NCI-H1417 (cell line): ENCODE measurements at places on chromosomes 11 and 22.

GRCh38 chr11:46050003-46050461 lies 71.2 kb downstream of the PHF21A start:
- DNase-seq = peak; percentile 44

DNA sequence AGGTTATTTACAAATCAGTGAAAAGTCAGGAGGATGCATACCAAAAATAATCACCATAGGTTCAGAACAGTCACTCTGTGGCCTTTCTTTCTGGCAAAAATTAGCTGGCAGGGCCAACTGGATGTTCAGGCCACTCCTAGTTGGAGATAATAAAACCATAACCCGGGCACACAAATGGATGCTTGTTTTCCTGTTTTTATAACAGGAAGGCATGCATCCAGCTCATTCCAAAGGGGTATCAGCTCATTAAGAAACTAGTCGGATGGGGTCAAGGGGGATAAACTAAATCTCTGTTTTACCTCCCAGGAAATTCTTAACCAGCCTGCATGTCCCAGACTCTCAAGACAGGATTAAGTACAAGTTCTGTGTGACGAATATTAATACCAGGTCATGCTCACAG lies 81.0 kb downstream of the FBXO7 start:
- DNase-seq = no peak

DNA sequence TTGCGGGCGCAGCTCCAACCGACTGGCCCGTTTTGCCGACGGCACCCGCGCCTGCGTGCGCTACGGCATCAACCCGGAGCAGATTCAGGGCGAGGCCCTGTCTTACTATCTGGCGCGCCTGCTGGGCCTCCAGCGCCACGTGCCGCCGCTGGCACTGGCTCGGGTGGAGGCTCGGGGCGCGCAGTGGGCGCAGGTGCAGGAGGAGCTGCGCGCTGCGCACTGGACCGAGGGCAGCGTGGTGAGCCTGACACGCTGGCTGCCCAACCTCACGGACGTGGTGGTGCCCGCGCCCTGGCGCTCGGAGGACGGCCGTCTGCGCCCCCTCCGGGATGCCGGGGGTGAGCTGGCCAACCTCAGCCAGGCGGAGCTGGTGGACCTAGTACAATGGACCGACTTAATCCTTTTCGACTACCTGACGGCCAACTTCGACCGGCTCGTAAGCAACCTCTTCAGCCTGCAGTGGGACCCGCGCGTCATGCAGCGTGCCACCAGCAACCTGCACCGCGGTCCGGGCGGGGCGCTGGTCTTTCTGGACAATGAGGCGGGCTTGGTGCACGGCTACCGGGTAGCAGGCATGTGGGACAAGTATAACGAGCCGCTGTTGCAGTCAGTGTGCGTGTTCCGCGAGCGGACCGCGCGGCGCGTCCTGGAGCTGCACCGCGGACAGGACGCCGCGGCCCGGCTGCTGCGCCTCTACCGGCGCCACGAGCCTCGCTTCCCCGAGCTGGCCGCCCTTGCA lies 1.0 kb downstream of the FJX1 start:
- DNase-seq = peak; percentile 40

- no peak for DNase-seq
Observed at GRCh38 chr22:31238057-31238456, 26.0 kb downstream of the LIMK2 start.

- DNase-seq = no peak
Observed at GRCh38 chr11:86772999-86773398, 27.3 kb upstream of the PRSS23 start.

DNA sequence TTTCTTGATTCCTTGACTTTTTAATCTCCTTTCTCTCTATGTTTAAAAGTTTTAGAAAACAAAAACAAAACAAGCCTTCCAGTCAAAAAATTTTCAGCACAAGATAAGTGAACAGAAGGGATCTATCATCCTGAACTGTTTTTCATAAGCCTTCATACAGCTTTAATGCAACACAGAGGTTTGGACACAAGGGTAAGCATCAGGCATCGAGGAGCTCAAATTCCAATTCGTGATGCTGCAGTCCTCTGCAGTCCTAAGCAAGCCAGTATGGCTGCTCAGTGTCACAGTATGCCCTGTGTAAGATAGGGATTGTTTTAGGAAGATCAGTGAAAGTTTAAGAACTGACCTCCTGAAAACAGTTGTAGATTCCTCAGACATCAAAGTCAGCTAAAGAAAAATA lies 740.9 kb downstream of the NTM start:
- DNase-seq = no peak

GRCh38 chr11:126800009-126800408 lies 200.6 kb downstream of the KIRREL3 start:
- no peak for DNase-seq

DNA sequence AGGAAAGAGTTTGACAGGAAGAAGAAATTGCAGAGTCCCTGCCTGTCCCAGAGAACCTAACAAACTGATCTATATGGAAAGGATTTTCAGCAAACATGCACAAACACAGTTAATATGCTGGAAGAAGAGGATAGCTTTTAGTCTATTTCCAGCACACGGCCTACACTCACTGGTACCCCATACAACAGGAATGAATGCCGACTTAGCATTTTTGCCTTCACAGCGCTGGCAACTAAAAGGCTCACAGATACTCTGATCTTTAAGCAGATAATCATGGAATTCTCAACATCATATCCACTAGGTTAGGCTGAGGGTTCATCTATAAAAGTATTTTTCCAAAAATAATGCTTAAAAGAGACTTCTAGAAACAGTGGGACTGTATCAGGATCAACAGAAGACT lies 9.8 kb upstream of the TUBA8 start:
- DNase-seq = no peak

DNA sequence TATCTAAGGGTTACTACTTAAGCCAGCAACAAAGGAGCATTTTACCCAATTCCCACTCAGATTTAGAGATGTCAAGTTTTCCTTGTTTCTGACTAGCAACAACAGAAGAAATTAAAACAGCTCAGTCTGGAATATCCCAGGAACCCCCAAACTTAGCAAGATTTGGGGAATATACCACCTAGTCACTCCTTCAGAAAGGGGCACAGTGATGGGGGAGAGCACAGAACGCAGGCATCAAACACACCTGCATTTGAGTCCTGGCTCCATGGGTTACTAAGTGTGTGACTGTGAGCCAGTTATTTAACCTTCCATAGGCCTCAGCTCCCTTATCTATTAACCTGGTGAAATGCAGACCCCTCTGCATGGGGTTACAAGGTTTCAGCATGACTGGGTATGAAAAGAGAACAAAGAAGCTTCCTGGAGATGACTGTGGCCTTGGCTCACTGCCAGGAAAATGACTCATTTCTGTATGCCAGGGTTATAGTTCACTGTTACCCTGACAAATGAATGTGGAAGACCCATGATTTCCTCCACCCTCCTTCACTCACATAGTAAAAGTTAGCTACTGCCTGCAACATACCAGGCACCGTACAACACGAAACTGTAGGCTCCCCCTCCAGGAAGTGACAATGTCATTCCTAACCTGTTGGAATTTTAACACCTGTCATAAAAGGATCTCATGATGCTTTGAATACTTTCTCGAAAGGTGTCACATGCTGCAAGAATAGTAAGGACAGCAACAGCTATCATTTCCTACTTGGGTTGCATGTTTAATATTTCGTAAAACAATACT lies 79.6 kb downstream of the ME3 start:
- peak; percentile 51 for DNase-seq

- DNase-seq = no peak
Observed at GRCh38 chr11:37557990-37558389, 960.0 kb upstream of the RAG2 start.

DNA sequence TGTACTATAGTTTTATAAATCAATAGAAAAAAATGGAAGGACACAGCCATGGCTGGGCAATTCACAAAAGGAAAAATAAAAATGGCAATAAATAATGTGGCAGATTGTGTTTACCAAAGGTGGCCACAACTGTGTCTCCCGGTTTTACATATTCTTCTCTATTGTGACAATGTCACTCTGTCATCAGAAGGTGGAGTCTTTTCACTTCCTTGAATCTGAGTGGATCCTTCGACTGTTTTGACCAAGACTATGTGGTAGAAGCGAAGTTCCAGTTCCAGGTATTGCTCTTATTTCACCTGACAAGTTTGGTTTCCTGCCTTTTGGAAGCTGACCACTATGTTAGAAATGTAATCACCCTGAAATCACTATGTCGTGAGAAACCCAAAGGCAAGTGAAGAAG lies 31.0 kb upstream of the HSD17B12 start:
- no peak for DNase-seq

GRCh38 chr11:65928667-65929066 lies 9.4 kb downstream of the DRAP1 start:
- no peak for DNase-seq

GRCh38 chr11:12152321-12152720 lies 41.9 kb downstream of the MICAL2 start:
- no peak for DNase-seq

DNA sequence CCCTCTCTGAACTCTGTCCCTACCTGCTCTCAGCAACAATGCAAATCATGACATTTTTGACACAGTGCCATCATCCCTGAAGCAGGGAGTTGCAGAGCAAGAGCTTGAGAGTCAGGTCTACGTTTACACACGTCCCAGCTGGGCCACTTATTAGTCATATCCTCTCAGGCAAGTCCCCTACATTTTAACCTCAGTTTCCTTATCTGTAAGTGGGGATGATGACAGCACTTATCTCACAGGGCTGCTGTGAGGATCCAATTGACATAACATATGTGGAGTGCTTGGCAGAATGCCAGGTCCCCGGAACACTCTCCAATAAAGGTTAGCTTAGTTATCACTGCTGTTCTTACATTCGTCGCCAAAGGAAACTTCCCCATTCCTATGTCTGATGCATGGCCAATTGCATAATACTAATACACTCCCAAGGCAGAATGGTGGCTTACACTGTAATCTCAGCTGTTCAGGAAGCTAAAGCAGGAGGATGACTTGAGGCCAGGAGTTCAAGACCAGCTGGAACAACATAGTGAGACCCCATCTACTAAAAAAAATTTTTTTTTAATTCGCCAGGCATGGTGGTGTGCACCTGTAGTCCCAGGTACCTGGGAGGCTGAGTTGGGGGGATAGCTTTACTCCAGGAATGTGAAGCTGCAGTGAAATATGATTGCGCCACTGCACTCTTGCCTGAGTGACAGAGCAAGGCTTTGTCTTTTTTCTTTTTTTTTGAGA lies 16.6 kb downstream of the ASCC2 start:
- peak; percentile 2 for DNase-seq

DNA sequence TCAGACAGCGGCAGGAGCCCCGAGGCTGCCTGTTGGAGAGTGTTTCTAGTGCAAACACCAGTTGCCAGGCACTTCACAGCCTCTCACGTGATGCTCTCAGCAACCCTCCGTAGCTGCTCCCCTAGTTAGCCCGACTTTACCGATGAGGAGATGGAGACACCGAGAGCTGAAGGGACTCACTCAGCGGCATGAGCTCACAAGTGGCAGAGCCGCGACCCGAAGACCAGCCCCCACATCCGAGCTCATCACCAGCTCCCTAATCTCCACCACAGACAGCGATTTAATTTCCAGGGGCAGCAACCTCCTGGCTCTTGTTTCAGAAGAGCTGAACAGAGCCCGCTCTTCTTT lies 28.7 kb upstream of the RTL6 start:
- peak; percentile 88 for DNase-seq

- no peak for DNase-seq
Observed at GRCh38 chr11:83918476-83918875, 632.3 kb upstream of the CCDC90B start.

DNA sequence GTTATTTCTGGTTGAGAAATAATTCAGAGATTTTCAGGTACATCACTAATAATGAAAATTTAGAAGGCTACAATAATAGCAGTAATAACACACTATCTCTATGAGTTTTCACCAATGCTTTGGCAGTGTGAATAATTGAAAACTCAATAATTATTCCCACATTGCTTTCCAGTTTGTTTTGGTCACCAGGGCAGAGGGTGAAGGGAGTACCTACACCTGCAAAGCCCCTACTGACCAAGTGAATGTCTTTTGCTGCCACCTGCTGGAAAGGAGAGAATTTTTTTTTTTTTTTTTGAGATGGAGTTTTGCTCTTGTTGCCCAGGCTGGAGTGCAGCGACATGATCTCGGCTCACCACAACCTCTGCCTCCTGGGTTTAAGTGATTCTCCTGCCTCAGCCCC lies 3.2 kb downstream of the NELL1 start:
- DNase-seq = peak; percentile 18

GRCh38 chr22:47586946-47587345 lies 824.5 kb downstream of the TBC1D22A start:
- no peak for DNase-seq

GRCh38 chr22:50190941-50191741 lies 5.4 kb downstream of the TRABD start:
- no peak for DNase-seq

- DNase-seq = no peak
Observed at GRCh38 chr11:103609117-103610066, 427.0 kb upstream of the DDI1 start.

- no peak for DNase-seq
Observed at GRCh38 chr22:26291940-26292666, 122.8 kb downstream of the SEZ6L start.

DNA sequence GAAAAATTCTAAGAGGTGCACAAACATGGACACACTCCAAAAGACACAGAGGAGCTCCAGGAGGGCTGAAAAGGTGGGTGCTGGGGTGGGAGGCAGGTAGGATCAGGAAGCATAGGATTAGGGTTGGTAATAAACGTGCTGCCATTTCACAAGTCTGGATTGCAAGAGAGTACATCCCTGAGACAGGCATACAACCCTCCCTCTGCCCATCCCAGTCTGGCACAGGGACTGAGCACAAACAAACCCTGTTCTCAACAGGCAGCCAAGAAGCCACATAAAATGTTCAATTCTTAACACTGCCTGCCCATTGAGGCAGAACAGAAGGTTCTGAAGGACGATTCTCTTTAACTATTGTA lies 18.5 kb downstream of the SLC35F2 start:
- no peak for DNase-seq

- no peak for DNase-seq
Observed at GRCh38 chr22:43658823-43659222, 153.3 kb downstream of the EFCAB6 start.

GRCh38 chr11:96052921-96053651 lies 129.2 kb upstream of the MTMR2 start:
- DNase-seq = no peak

GRCh38 chr11:77752516-77752915 lies 68.0 kb downstream of the RSF1 start:
- no peak for DNase-seq

DNA sequence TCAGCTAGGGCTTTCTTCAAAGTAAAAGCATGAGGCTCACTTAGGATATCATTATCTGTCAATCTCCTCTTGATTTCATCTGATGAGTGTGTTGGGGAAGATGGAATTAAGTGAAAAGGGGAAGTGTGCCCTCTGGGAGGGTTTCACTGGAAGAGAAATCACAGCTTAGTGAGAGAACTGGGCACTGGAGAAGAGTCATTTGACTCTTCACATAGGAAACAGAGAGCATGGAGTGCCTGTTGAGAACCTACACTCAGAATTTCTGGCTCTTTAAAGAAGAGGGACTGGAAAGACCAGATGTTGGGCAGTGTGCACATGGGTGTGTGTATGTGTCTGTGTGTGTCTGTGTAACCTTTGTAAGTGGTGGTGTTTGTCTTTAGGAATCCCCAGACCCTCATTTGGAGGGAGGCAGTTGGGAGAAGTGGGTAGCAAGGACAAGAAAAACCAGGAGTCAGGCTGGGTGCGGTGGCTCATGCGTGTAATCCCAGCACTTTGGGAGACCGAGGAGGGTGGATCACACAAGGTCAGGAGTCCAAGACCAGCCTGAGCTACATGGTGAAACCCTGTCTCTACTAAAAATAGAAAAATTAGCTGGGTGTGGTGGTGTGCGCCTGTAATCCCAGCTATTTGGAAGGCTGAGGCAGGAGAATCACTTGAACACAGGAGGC lies 10.0 kb downstream of the STX3 start:
- no peak for DNase-seq
